CD4-positive, alpha-beta memory T cell (primary cell): ENCODE measurements at places on chromosomes 1 and 21.

DNA sequence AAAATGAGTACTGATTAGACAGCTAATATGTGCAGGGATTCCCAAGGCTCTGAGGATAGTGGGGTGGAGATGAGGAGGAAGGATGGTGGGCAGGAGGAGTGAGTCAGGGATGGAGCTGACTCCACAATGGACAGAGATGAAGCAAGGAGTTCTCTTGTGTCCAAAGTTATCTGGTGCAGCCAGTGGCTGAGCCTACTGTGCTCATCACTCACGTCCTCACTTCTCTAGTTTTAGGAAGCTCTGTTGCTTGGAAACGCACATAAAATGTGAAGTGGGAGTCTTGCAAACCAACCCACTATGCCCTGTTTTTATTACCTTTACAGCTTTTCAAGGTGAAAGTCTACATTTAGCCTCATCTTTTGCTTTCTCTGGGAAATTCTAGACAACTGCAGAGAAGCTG lies 36.5 kb upstream of the SAMD13 start:
- DNase-seq, result no peak

GRCh38 chr1:20847611-20848080 lies 60.5 kb upstream of the HP1BP3 start:
- no peak for DNase-seq

- peak; percentile 12 for DNase-seq
Observed at GRCh38 chr21:17454315-17455027, 58.4 kb upstream of the CXADR start.

DNA sequence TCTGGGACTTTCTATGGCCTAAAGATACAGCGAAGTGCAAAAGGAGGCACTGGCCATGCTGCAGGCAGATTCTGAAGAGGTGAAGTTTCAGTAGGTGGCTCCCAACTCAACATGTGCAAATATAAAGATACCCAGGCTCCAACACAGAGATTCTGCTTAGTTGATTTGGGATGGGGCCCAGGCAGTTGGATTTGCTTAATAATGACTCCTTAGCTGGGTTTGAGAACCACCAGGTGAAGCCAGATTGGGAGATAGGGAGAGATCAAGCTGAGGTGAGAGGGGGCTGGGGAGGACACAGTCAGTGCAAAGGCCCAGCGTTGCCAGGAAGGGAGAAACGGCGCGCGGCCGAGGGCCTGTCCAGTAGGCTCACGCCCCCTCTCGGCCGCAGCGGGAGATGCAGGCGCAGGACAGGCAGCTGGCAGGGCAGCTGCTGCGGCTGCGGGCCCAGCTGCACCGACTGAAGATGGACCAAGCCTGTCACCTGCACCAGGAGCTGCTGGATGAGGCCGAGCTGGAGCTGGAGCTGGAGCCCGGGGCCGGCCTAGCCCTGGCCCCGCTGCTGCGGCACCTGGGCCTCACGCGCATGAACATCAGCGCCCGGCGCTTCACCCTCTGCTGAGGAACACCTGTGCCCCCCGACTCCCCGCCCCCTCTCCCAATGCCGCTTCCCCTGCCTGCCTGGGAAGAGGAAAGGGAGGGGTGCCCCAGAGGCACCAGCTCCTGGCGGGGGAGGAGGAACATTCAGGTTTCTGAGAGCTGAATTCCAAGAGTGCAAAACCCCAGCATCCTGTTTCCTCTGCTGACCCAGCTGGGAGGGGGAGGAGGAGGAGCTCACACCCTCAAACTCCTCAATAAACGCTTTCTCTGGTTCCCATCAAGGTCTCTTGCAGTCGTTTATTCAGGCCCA lies 1.2 kb downstream of the FAM167B start:
- DNase-seq, result peak; percentile 75

GRCh38 chr1:38815903-38816627 lies 43.5 kb downstream of the RRAGC start:
- no peak for DNase-seq

DNA sequence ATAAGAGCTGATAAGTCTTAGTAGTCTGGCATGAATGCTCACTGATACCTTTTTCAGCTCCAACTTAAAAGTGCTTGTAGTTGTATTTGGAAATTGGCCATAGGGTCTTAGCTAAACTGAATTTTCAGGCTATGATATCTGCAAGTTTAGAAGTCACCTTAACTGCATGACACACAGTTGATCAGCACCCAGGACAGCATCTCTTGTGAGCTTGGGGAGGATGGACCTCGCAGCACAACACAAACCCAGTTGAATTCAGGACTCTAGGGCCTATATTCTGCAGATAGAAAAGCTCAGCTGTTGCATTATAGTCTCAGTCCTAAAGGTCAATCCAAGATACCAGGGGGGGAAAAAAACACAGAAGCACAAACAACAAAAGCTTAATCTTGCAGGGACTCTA lies 394.3 kb downstream of the KCNH1 start:
- no peak for DNase-seq

GRCh38 chr1:182113879-182114626 lies 52.5 kb upstream of the ZNF648 start:
- no peak for DNase-seq

- no peak for DNase-seq
Observed at GRCh38 chr1:177915641-177916040, 54.2 kb downstream of the SEC16B start.

GRCh38 chr21:15309721-15310120 lies 244.9 kb upstream of the NRIP1 start:
- DNase-seq, result no peak

DNA sequence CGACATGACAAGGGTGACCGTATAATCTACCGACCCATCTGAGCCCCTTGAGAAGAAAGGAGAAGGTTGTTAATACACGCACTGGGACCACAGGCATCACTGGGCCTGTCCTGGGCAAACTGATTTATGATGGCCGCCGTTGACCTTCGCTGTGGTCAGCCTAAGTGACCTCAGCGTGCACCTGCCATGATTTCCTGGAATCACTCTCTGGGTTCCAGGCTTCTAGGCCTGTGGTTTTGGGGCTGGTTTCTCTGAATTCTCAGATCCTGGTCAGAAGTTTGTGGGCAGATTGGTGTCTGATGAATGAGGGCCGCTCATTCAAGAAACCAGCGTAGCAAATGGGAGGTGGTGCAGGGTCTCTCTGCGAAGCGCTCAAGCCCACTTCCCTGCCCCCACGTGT lies 64.0 kb downstream of the SIK1 start:
- DNase-seq, result no peak

- DNase-seq, result no peak
Observed at GRCh38 chr1:167344112-167344511, 123.4 kb downstream of the POU2F1 start.

DNA sequence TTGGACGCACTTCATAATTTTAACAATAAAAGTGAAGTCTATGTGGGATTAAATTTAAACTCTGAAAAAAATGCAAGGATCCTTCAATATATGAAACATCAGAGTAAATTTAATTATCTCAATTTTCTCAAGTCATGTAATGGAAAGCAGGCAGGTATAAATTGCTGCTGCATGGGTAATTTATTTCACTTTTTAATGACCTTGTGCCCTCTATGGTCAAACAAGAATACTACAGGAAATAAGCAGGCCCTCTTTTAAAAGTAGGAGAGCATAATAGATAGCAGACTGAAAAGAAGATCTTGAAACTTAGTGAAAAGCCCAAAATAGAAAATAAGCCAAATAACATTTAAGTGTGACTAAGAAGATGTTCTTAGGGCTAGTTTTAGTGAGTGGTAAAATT lies 22.9 kb downstream of the BCAS2 start:
- DNase-seq, result peak; percentile 20
